ENCODE measurements at places on chromosomes 16 and 17.

- no peak for DNase-seq
Observed at GRCh38 chr17:51768706-51769105, 389.8 kb downstream of the CA10 start.

- DNase-seq = no peak
Observed at GRCh38 chr17:57356153-57356718, 99.9 kb downstream of the MSI2 start.

GRCh38 chr16:72972878-72973571 lies 74.9 kb downstream of the ZFHX3 start:
- DNase-seq = no peak

GRCh38 chr17:8806253-8806925 lies 7.2 kb upstream of the MFSD6L start:
- no peak for DNase-seq

DNA sequence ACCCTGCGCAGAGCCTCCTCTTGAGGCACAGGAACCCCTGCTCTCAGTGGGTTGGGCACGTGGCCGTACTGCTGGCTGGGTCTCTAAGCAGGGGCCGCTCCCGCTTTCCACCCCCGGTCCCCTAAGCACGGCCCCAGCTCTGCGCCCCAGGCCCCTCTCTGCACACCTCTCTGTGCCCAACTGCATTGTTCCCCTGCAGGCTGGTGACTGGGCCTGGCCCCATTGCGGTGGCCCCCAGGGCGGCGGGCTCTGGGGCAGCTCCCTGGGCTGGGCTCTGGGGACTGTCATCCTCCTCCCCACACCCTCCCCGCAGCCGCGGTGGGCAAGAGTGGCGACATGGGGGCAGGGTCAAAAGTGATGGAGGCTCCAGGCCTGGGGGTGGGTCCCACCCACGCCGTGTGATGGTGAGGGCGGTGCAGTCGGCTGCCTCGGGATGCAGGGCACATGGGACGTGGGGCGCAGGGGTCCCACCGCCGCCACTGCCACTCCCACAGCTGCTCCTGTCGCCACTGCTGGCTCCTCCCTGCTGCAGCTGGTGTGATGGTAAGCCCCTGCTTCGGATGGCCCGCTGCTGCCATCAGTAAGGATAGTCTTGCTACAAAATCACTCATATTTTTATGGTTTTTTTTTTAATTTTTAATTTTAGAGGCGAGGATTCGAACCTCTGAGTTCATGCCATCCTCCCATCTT lies 15.2 kb upstream of the ITGB3 start:
- no peak for DNase-seq

DNA sequence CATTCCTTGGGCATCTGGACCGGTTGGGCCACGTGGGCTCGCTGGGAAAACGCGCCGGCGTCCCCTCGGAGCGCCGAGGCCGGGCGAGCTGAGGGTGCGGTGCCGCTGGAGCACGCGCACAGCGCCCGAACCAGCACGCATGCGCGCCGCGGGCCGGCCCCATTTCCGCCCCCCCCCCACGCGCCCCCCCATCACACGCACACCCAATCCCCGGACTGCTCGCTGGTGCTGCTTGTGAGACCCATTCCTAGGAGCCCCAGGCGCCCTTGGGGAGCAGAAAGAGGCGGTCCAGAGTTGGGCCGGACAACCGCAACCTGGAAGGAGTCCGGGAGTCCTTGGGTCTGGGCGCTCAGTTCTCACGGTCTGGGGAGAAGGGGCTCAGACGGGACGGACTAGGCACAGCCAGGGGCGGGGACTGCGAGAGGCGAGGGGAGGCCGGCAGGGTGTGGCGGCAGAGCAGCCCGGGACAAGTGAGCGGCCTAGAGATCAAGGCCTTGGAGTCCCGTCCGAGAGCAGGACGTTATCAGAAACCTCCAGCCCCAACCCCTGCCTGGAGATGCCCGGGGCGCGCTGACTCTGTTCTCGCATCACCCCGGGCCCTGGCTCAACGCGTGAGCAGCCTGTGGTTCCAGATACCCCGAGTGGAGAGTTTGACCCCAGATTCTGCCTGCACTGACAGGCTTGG lies 6.0 kb upstream of the CBX8 start:
- DNase-seq = no peak

DNA sequence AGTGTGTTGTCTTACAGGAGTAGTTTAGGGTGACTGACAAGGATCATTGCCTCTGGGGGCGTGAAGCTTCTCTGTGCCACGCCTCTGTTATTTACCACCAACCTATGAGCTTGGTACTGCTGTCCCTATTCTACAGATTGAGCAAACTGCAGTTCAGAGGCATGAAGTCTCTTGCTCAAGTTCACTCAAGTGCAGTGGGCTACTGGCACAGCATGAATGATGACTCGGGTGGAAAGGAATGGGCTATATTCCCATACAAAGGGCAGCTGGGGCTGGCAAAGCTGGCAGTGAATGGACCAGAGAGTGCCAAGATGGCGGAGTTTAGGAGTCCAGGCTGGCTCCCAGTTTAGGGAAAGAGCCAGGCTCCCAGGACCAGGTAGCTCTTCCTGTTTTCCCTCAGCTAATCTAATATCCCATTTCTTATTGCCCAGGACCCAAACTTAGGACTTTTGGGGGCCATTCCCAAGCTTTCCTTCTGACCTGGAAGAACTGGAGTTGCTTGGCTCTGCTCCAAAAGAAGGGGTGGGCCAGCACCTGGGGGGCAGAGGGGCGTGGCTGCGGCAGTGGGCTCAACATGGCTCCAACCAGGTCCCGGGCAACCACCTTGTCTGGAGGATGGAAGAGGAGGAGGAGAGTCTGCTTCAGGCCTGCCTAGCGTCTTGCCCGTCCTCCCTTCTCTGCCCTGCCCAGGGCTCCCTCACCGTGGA lies 12.9 kb downstream of the PLK1 start:
- DNase-seq = peak; percentile 25

GRCh38 chr17:32520737-32521404 lies 34.1 kb downstream of the CDK5R1 start:
- DNase-seq = no peak

DNA sequence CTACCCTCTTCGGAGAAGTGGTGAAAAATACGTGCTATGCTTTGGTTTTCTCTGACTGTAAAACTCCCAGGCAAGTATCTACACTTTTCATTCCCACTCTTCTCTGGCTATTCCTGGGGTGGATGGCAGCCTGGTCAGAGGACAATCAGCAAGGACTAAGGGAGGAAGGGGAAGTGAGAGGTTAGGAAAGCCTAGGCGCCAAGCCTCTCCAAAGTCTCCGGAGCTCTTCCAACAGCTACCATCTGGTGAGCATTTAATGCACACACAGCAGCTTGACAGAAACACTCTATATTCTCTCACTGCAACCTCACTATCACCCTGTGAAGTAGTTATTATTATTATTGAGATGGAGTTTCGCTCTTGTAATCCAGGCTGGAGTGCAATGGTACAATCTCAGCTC lies 65.1 kb downstream of the WSCD1 start:
- DNase-seq = no peak

DNA sequence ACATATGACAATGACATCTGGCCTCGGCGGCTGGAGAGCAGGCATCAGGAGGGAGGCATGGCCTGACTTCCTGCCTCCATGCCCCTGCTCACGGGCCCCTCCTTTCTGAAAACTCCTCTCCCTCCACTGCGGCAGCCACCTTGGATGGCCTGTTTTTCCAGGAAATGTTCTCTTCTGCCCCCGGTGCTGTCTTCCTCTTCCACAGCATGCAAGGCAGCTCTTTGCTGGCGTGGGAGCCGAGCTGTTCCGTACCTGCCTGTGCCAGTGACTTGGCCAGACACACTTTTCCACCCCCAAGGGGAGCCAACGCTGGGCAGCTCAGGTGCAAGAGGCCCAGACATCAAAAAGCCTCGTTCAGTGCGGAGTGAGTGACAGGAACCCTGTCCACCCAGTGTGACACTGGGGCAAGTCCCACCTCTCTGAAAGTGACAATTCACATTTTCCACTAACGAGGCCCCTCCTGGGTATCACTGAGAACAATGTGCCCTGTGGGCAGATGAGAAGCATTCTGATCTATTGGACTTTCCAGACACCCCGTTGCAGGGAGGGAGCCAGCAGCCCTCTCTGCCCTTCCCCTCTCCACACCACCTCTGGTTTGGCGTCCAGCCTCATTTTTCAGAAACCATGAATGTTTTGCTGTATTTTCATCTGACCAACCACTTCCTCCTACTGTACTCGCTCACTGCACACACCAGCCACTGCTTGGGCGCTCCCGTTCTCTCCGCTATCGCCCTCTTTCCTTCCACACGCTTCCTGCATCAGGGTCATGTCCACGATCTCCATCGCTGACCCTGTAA lies 31.2 kb downstream of the NSMCE1 start:
- no peak for DNase-seq

DNA sequence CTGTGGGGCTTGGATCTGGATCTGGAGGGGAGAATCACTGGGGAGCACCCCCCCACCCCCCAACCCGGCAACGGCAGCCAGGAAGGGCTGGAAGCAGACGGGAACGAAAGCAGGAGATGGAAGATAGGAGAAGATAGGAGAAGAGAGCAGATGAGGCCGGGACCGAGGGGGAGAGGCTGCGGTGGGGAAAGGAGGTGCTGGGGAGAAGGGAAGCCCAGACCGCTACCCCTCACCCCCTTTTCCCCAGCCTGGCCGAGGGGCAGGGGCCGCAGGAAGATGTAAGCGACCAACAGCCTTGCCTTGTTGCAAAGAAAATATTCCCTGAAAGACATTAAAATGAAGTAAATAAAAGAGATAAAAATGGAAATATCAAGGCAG lies 26.8 kb upstream of the CBFA2T3 start:
- DNase-seq = no peak

- no peak for DNase-seq
Observed at GRCh38 chr17:46049656-46050055, 50.6 kb downstream of the STH start.

DNA sequence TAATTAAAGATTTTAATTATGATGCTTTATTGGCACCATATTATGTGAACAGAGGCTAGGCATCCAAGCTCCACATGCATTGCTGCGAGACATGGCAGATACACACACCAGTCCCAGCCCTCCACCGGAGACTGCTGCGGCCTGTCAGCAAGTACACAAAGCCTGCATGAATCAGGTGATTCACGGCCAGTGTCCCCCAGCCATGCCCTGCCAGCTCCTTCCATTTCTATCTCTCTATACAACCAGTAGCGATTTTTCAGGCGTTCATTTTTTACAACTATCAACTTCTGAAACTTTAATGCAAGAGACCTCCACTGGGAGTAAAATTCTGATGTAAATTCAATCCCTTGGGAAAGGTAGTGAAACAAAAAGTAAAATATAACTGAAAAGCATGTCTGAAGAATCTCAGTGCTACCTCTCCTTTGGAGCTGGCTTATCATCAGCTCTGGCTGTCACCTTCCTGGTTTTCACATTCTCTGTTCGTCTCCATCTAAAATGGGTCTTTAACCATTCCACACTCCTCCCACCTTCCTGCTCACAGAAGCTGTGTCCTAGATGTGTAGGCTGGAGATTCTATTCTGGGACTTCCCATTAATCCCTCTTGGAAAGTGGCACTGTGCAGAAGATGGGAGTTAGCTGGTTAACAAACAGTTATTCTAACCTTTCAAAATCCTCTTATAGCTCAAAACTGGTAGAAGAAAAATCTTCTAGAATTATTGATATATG lies 32.2 kb downstream of the HS3ST3A1 start:
- no peak for DNase-seq

DNA sequence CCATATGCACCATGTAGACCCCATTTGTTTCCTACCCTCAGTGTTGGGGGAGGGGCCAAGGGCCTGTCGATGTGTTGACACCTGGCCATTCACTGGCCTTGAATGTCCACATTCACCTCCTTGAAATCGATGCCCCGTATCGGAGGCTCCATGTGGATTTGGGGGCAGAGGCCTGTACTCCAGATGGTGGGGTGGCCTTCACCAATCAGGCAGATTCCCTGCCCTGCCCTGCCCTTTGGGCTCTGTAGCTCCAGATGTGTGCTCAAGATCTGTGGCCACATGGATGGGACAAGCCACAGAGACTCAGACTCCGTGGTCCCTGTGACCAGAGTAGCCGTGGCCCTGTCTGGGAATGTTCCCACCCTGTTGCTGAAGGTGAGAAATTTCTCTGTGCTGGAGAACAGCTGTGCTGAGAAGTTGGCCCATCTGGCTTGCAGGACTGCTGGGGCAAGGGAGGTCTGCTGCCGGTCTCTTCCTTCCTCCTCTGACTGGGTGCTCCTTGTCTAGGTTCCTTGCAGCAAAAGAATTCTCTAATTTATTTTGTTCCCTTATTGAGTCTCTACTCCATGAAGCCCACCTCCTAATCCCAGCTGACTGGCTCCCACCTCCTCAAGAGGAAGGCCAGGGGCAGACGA lies 221.3 kb downstream of the SEC14L1 start:
- no peak for DNase-seq

- DNase-seq = no peak
Observed at GRCh38 chr17:12641084-12641483, 24.6 kb upstream of the MYOCD start.

- peak; percentile 46 for DNase-seq
Observed at GRCh38 chr17:74770498-74771318, 5.4 kb downstream of the NAT9 start.
